Lower leg skin (tissue), 4 donors: ENCODE measurements at places on chromosomes 11 and 22. TPM values are rescaled to one million over a fixed set of nuclear protein-coding genes. Genes with fewer than 3 reads are reported as not detected.

The PRAME gene
- total RNA-seq = not detected

The KCNK4 gene
- not detected for total RNA-seq

The LSP1 gene
- 73.7 TPM for total RNA-seq

The TMEM179B gene
- 82.6 TPM for total RNA-seq
